Adrenal gland (tissue), 19 donors: ENCODE measurements at places on chromosomes 2 and 18. TPM values are rescaled to one million over a fixed set of nuclear protein-coding genes. Genes with fewer than 3 reads are reported as not detected.

GRCh38 chr18:10771053-10771709, 245.4 kb downstream of the NAPG start:
- H3K4me3 ChIP-seq: no peak overlapping the region
- no peaks in the 10 kb centered on the region for H3K36me3 ChIP-seq
- H3K27me3 ChIP-seq: no peaks in the 10 kb centered on the region
- H3K27ac ChIP-seq: no peak overlapping the region

- H3K36me3 ChIP-seq: no peaks in the 10 kb centered on the region
- DNase-seq: no peak
- H3K27ac ChIP-seq: no peak overlapping the region
- no peak overlapping the region for H3K4me3 ChIP-seq
- no peaks in the 10 kb centered on the region for H3K4me1 ChIP-seq
These were observed 1480.9 kb upstream of the SLC39A10 start for GRCh38 chr2:194176134-194176533.

DNA sequence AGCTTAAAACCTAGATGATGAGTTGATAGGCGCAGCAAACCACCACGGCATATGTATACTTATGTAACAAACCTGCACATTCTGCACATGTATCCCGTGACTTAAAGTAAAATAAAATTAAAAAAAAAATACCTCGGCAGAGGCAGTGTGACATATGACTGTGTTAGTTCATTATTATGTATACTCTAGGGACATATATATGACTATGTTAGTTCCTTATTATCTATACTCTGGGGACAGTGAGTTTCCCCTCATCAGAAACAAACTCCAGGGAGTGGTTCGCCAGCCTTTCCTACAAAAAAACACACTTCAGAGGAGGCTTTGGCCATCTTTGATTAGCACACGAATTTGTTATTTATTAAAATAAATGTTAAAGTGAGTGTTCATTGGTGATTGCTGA, 209.5 kb downstream of the PIEZO2 start:
- no peaks in the 10 kb centered on the region for H3K4me1 ChIP-seq
- no peaks in the 10 kb centered on the region for H3K36me3 ChIP-seq
- DNase-seq: no peak
- no peaks in the 10 kb centered on the region for H3K27me3 ChIP-seq
- no peak overlapping the region for H3K4me3 ChIP-seq

DNA sequence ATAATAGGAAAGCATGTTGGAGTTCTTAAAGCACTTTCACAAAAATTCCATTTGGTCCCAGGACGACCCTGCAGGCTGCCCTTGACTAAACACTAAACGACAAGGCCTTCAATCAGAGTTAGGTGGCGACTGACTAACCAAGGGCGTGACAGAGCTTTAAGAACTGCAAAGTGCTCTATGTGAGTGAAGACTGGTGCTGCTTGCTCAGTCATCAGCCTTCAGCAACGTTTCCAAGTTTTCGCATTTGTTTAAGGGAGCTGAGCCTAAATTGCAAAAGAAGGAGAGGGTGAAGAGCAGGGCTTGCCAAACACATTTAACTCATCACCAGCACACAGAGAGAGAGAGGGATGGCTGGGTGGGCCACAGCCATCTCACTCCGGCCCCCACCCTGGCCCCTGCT, 204.7 kb upstream of the PID1 start:
- no peaks in the 10 kb centered on the region for H3K36me3 ChIP-seq
- H3K4me3 ChIP-seq: no peak overlapping the region
- no peaks in the 10 kb centered on the region for H3K4me1 ChIP-seq
- no peak for DNase-seq
- no peak overlapping the region for H3K27ac ChIP-seq

GRCh38 chr2:74944987-74945787, 13.3 kb upstream of the POLE4 start:
- H3K27ac ChIP-seq: no peak overlapping the region
- no peaks in the 10 kb centered on the region for H3K27me3 ChIP-seq
- H3K4me1 ChIP-seq: no peaks in the 10 kb centered on the region
- no peak for DNase-seq
- H3K4me3 ChIP-seq: no peak overlapping the region
- no peaks in the 10 kb centered on the region for H3K36me3 ChIP-seq

GRCh38 chr2:200189964-200190363, 116.5 kb upstream of the SPATS2L start:
- no peaks in the 10 kb centered on the region for H3K27me3 ChIP-seq
- no peak for DNase-seq

- H3K4me1 ChIP-seq: no peaks in the 10 kb centered on the region
- H3K36me3 ChIP-seq: no peaks in the 10 kb centered on the region
- no peak overlapping the region for H3K27ac ChIP-seq
- H3K4me3 ChIP-seq: no peak overlapping the region
- DNase-seq: no peak
These were observed 426.7 kb downstream of the SETBP1 start for GRCh38 chr18:45107425-45107824.

The PLGLB2 gene
- total RNA-seq: 0.41 TPM

The OXER1 gene
- total RNA-seq: 2.1 TPM

The NEU2 gene
- total RNA-seq: not detected

The DYSF gene
- 3.2 TPM for total RNA-seq

The CYRIA gene
- total RNA-seq: 23.2 TPM

The MARCO gene
- 30.6 TPM for total RNA-seq
